Activated CD4-positive, alpha-beta T cell treated with anti-CD3 and anti-CD28 coated beads, Interleukin-2, amount 50 U/mL, for 24 hours (primary cell): ENCODE measurements at places on chromosomes 11 and 22.

GRCh38 chr11:31822927-31823643 is 12.0 kb upstream of the PAX6 start:
- DNase-seq, result no peak

- DNase-seq, result no peak
Measured at GRCh38 chr11:45263773-45264172, 22.4 kb downstream of the SYT13 start.

GRCh38 chr11:130403271-130403804 is 25.1 kb downstream of the ADAMTS8 start:
- DNase-seq, result no peak

- no peak for DNase-seq
Measured at GRCh38 chr11:128133501-128133900, 453.9 kb downstream of the ETS1 start.

DNA sequence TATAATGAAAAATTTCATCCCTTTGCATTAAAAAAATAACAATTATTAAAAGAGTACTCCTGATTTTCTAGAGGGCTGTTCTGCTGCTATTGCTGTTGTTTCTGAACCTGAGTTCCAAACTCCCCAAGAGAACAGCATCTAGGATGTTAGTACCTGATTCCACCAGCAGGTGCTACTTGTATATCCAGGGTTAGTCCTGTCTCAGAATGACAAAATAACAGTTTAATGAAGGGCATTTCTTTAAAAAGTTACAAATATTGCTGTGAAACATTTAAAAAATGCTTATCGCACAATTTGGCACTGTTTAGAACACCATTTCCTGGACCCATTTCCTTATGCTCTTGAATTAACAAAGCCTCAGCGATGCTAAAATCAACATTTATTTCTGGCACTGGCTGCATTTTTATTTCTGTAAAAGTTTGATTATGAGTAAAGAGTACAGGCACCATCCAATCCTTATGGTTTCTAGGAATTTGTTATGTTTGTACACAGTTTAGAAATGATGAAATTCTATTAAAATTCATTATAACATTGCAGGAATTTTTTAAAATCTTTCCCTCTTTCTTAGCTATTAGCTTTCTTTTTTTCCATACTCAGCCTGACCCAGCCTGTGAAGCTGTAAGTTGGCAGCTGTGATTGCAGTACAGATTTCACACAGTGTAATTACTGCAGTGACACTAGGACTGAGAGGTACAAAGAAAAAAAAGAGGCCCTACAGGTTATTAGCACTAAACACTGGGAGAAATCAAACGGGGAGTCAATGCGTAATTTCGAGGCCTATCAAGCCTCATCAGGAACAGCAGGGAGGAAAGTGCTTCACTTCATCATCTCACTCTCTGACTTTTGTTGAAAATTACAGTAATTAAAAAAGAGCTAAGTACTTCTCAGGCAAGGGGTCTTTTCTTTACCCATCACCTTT is 208.8 kb downstream of the DCDC1 start:
- DNase-seq, result no peak

- DNase-seq, result no peak
Measured at GRCh38 chr11:67664696-67665540, 9.5 kb downstream of the ALDH3B2 start.

GRCh38 chr11:32602657-32603415 is 19.2 kb downstream of the EIF3M start:
- no peak for DNase-seq

GRCh38 chr11:109016724-109017123 is 351.9 kb downstream of the DDX10 start:
- DNase-seq, result no peak

DNA sequence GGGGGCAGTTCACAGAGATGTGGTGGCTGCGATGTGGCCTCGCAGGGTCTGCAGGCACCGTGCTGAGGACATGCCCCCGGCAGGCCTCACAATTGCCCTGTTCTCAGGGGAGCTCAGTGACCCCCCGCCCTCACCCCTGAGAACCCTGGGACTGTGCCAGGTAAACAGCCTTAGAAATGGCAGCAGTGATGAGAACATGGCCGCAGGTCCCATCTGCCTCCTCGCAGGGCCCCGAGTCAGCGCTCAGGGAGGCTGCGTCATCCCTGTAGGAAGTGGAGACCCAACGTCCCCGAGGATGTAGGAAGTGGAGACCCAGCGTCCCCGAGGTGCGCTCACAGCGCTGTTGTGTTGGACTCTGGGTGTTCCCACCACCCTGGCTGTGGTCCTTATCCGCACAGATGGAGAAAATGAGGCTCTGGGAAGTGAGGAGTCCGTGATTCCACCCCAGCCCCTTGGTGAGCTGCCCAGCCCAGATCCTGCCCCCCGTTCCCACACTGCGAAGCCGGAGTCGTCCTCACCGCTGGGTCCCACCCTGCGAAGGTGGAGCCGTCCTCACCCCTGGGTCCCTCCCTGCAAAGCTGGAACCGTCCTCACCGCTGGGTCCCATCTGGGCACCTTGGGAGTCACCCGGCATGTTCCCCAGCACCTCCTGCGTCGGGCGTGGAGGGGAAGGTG is 1086.8 kb downstream of the BRD1 start:
- no peak for DNase-seq

GRCh38 chr11:10597877-10598351 is 29.4 kb upstream of the LYVE1 start:
- DNase-seq, result no peak

DNA sequence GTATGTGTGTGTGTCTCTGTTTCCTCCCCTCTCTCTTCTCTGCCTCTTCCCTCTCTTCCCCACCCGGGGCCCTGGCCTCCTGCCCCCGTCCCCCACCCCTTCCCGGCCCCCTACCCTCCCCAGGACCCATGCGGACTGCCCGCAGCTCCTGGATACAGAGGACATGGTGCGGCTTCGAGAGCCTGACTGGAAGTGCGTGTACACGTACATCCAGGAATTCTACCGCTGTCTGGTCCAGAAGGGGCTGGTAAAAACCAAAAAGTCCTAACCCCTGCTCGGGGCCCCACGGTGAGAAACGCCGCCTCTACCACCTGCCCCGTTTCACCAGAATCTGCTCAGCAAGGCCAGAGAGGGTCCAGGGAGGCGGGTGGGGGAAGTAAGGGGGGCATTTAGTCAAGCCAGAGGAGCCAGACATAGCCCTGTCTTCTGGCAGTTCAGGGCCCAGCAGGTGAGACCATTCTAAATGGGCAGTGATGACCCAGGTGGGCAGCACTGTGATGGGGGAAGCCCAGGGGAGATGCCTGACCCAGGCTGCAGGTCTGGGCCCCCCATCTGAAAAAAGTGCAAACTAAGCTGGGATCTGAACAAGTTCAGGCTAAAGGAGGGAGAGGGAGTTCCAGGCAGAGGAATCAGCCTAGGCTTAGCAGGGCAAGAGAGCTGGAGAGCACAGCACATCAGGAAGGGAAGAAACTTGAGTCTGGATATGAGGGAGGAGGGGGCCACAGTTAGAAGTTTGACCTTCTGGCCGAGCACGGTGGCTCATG is 6.4 kb downstream of the SELENOM start:
- DNase-seq, result no peak

DNA sequence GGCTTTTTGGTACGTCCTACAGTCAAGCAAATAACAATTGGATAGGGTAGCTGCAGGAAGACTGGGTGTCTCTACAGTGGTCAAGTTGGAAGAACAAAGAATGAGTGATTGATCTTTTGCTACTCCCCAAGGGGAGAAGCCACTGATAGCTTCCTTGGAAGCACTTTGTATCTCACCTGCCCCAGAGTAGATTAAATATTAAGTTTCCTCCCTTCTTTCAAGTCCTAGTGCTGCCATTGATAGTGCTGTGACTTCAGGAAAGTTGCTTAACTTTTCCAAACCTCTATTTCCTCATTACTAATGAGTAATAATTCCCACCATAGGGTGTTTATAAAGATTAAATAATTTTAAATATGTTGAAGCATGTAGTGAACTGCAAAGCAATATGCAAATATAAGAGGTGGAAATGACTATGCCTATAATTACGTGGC is 35.6 kb upstream of the EHF start:
- no peak for DNase-seq

GRCh38 chr11:94131718-94132115 is 3.1 kb downstream of the PANX1 start:
- no peak for DNase-seq

DNA sequence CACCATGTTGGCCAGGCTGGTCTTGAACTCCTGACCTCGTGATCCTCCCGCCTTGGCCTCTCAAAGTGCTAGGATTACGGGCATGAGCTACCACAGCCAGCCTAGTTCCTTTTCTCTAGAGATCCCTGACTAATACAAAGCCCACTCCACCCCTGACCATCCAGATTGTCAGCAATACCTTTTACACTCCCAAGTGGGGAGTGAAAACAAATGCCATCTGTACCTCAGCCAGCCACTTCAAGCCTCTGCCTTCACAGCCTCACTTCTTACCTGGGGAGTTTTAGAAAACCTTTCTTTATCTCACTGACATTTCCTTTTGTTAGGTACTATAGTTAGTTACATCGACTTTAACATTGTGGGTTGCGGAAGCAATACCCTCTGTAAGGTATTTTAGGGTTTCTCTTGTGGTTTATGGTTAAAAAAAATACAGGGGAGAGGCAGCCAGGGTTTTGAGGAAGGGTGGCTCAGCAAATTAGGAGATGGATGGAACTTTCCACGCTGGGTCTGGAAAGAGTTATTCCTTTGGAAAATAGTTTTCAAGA is 8.9 kb downstream of the TOM1 start:
- no peak for DNase-seq

DNA sequence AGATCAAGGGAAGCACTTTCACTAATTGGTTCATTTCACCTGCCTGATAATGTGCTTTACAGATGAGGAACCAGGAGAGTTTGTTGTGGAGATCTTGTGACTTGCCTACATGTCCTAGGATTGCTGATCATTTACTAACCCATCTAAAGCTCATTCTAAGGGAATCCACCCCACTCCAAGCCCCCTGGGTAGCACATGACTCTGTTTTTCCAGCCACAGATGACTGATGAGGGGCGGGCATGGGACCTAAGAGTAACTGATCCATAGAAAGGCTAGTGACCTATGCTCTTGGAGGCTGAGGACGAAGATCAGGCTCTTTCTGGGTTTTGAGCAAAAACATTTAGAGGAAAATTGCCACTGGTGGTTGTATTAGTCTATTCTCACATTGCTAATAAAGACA is 378.1 kb downstream of the CADM1 start:
- no peak for DNase-seq

DNA sequence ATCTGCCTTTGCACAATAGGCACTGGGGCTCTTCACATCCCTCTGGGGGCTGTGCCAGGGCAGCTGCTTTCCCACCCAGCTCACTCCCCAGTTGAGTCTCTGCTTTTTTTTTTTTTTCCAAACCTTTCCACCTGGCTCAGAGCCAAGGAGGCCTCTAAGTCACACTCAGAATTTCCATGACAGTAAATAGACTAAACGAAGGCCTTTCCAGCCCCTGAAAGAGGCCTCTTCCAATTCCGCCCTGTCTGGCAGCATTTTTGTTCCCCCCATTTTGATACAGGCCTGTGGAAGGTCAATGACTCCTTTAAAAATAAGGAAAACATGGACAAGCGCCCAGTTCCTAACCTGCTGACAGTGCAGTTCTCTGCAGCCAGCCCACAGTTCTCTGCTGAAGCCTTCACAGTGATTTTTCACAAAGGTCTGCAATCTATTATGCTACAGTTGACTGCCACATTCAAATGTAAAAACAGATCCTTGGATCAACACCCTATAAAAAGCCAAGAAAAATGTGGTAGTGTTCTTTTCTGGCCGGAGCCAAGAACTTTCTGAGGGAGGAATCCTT is 107.5 kb upstream of the SESN3 start:
- DNase-seq, result no peak

DNA sequence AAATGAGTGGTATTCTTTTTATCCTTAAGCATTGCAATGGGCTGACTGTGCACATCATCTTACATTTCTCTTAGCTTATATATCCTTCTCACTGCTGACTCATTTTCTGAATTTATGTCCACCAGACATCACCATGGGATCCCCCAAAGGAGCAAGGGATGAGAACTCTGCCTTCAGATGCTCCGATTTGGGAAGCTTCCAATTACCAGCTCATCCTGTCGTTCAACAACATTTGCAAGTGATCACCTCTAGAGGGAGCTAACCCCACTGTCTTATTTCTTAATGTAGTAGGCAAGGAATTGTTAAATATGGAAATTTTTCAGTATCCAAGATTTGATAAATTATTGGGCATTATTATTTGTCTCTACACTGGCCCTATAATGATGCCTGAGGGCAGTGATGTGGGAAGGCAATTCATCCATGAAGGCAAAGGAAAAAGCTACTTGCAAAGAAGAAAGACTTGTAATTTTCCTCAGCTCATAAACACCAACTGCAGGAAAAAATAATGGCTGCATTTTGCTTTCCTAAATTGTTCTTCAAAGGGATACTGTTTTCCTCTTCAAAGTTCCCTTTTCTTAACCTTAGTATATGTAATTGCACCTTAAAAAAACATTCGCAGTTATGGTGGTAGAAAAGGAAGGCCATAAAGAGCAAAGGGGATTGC is 102.4 kb upstream of the FSHB start:
- no peak for DNase-seq

- DNase-seq, result no peak
Measured at GRCh38 chr11:105862736-105863367, 159.2 kb downstream of the MSANTD4 start.

DNA sequence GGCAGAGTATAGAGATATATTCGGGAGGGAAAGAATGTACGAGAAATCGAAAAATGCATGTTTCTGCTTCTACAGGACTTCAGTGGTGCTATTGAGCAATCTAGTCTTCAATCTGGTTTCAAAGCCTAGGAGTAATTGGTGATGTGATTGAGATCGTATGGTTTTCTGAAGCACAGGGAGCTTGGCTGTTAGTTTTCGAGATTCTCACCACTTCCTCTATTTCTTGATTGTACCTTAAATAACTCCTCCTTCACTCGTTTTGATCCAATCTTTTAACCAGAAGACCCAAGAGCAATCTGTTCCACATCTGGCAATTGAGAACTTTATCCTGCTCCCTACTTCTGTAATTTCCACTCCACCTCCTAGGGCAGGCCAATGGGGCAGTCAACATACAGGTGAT is 518 bp downstream of the CCDC179 start:
- DNase-seq, result no peak

- no peak for DNase-seq
Measured at GRCh38 chr11:101880222-101880621, 34.6 kb upstream of the CEP126 start.

GRCh38 chr11:111018566-111018965 is 227.0 kb upstream of the POU2AF2 start:
- DNase-seq, result no peak
